ENCODE measurements at places on chromosomes 16 and 17.
A peak's percentile ranks its signal among the peaks of the same experiment; 100 is the strongest.

DNA sequence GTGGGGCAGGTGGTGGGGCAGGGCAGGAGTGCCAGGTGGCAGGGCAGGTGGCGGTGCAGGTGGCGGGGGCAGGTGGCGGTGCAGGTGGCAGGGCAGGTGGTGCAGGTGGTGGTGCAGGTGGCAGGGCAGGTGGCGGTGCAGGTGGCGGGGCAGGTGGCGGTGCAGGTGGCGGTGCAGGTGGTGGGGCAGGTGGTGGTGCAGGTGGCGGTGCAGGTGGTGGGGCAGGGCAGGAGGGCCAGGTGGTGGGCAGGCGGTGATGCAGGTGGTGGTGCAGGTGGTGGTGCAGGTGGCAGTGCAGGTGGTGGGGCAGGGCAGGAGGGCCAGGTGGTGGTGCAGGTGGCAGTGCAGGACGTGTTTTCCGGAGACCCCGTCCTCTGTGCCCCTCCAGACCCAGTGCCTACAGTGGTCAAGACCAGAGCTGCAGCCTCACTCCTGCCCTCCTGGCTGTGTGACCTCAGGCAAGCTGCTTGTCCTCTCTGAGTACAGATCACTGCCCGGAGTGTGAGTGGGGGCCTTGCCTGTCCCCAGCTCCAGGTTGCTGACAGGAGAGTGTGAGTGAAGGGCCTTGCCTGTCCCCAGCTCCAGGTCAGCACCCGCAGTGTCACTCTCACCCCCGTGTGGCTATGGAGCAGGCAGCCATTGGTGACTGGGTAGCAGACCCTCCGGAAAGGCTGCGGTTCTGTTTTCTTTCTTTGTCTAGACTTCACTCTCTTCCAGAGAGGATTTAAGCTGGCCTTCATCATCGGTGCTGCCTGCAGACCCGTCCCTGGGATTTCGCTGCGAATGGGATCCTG lies 16.1 kb upstream of the NPTX1 start:
- no peak for DNase-seq

DNA sequence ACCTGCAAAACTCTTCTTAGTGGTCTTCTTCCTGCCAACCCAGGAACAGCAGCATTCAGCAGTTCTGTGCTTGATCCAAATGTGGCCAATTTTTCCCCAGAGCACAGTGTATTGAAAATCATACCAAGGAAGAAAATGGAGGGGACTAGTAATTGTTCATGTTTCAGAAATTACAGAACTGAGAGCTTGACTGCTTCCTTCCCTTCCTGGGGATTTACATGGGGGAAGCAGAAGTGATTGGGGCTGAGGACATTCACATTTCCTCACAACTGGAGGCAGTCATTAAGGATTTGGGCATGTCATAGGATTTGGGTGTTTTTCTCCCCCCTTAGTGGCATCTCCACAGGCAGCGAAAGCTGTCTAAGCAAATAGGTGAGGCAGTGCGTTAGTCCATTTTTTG lies 19.7 kb downstream of the CIITA start:
- DNase-seq: no peak

DNA sequence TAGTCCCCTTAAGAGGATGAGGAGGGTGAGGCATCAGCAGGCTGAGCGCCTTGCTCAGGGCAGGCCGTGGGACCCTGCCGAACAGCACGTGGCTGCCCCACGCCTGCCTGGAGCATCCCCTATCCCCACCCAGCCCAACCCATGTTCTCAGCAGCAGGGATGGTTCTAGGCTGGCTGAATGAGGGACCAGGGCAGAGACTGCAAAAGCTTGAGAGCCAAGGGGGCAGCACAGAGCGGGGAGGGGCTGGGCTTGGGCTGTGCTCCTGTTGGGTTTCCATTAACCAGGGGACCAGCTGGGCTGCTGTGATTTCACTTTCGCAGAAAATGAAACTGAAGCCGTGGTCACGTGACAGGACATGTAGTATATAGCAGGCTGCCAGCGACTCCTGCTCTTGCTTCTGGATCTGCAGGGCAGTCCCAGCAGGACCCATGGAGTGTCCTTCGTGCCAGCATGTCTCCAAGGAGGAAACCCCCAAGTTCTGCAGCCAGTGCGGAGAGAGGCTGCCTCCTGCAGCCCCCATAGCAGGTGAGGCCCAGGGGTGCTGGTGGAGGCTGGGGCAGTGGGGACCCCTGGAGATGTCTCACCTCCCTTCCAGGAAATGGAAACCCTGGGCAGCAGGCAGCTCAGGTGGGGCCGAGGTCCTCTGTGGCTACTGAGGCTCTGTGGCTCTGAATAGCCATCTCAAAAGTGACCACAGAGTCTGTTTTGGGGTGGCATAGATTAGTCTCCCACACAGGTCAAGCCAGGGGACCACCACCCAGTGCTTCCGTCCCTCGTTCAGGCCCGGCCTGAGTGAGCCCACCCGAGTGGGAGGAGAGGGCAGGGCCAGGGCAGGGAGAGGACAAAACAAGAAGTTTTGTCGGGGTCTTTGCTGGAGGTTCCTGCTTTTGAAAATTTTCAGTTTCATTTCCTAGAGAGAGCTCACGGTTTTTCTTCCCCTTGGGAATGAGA lies 2.9 kb downstream of the RNF213 start:
- peak; percentile 47 for DNase-seq

GRCh38 chr17:48593840-48594537 lies 410 bp upstream of the HOXB5 start:
- peak; percentile 92 for DNase-seq

DNA sequence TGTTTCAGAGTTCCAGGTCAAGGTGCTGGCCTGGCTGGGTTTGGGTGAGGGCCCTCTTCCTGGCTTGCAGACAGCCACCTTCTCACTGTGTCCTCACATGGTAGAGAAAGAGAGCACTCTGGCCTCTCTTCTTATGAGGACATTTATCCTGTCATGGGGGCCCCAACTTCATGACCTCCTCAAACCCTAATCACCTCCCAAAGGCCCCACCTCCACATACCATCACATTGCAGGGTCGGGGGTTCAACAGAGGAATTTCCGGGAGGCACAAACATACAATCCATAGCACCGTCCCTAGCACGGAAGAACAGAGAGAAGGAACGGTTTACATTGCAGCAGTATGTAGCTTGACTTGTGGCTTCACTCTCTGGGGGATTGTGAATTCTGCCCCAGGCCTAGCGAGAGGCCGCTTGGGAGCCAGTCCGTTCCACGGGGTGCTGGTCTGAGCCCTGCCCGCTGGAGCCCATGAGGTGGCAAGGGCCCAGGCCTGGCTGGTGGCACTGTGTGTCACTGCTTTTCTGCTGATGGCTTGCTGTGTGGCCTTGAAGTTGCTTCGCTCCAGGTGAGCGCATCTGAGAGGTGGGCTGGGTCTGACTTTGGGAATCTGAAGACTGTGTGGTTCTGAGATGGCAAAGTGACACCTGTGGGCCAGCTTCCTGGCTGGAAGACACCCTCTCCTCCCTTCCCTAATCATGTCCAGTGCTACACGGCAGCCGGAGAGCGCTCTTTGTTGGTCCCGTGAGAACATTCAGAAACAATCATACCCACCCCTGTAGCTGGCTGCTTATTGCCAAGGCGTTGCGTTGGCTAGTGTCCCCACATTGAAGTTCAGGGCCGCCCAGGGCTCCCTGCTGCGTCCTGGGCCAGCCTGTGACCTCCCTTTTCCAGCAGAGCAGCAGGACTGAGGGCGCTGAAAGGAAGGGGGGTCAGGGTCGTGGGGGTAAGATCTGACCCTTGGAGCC lies 98.3 kb downstream of the CMIP start:
- no peak for DNase-seq

DNA sequence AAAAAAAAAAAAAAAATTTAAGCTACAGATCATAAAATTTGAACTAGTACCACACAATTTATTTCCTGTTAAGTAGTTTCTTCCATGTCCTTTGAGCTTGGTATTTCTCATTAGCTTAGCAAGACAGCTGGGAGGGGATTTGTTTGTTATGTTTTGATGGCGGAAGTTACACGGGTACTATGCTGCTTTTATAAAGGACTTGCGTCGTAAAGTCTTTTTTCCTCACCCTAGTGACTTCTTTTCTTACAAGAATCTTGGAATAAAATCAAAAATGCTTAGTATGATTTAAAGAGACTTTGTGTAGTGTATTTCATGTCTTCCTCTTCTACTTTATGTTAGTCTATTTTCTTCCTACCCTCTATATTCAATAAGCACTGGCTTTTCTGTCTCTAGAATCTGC lies 89.1 kb downstream of the NLK start:
- DNase-seq: no peak

GRCh38 chr16:24944206-24944605 lies 71.0 kb downstream of the ARHGAP17 start:
- DNase-seq: no peak

GRCh38 chr16:31036691-31037090 lies 3.3 kb downstream of the STX4 start:
- no peak for DNase-seq

DNA sequence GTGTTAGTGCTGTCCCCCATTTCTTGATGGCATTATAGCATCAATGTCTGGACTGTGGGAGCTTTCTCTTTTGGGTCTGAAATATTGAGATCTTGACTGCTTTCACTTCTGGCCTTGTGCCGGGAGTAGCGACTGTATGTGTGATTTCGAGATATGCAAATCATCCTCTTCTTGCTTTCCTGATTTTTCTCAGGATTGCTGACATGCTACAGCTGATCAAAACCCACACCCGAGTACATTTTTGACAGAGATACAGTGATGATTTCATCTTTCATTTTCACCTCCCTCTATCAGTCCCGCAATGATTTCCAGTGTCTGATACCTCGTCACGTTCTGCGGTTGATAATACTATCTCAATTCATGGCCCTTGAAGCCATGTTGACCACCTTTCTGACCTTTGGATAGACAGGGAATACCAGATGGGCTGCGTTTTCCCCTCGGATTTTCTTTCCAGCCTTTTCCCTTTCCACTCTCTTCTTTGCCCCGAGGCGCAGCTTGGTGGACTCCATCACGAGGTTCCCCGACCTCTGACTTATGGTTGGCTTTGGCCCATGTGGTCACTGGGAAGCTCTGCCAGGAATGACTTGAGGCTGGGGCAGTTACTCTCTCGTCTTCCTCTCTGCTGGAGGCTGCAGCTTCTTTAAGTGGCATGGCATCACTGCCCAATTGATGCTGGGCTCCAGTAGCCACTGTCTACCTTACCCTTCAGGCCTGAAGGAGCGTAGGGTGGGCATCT lies 184.4 kb downstream of the SNX29 start:
- no peak for DNase-seq

DNA sequence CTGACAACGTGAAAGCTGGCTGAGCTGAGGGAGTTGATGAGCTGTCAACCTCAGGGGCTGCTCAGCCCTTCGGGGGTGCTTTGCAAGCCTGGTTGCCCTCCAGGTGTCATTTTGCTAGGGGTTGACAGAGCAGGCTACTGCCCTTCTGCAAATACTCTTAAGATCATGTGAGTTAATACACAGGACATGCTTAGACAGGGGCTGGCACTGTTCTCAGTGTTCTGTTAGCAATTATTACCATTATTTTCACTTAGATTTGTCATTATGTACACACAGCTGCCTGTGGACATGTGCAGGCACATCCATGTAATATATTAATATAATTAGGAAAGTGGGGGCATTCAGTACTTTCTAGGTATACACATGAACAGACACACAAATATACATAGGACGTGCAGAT lies 554.3 kb upstream of the HSBP1 start:
- no peak for DNase-seq
